Esophagus squamous epithelium (tissue), 5 donors: ENCODE measurements at places on chromosomes 16 and 17. TPM values are rescaled to one million over a fixed set of nuclear protein-coding genes. Genes with fewer than 3 reads are reported as not detected.

The ATP6V0C gene
- total RNA-seq, result 70.8 TPM

The MRM3 gene
- 15.7 TPM for total RNA-seq

The ZDHHC7 gene
- 41.2 TPM for total RNA-seq

The TM4SF5 gene
- total RNA-seq, result not detected

The HOXB1 gene
- total RNA-seq, result not detected

DNA sequence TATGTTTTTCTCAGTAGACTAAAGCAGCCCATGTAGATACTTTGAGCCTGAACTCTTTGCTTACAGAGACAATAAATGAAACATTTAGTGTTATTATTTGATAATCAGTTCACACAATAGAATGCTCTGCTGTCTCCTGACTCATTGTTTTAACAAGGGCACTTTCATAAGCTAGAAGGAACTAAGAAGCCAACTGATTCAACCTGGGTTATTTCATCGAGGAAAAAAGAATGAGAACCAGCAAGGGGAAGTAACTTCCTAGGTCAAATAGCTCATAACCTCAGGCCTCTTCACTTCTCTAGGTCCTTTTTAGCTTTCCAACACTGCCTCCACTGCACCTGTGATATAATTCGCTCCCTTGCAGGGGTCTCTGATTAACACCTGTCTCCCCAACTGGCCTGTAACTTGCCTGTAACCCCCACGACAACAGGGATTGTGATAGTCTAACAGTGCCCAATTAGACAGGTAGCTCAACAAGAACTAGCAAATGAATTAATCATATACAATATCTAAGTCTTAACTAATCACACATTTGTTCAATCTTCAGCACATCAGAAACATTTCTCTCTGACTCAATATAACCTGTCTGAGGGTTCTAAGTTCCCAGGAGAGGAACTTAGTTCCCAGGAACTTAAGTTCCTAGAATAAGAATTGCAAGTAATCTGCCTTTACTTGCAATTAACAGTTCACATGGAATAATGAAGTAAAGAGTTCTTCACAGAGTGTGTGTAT is 34.8 kb downstream of the RFFL start:
- no peak for DNase-seq
- H3K4me3 ChIP-seq, result no peak overlapping the region
- peaks cover 36% of the 10 kb centered on the region for H3K4me1 ChIP-seq
- peak overlapping the region; percentile 45 for H3K27ac ChIP-seq
- H3K27me3 ChIP-seq, result no peaks in the 10 kb centered on the region
- peaks cover 37% of the 10 kb centered on the region for H3K36me3 ChIP-seq

DNA sequence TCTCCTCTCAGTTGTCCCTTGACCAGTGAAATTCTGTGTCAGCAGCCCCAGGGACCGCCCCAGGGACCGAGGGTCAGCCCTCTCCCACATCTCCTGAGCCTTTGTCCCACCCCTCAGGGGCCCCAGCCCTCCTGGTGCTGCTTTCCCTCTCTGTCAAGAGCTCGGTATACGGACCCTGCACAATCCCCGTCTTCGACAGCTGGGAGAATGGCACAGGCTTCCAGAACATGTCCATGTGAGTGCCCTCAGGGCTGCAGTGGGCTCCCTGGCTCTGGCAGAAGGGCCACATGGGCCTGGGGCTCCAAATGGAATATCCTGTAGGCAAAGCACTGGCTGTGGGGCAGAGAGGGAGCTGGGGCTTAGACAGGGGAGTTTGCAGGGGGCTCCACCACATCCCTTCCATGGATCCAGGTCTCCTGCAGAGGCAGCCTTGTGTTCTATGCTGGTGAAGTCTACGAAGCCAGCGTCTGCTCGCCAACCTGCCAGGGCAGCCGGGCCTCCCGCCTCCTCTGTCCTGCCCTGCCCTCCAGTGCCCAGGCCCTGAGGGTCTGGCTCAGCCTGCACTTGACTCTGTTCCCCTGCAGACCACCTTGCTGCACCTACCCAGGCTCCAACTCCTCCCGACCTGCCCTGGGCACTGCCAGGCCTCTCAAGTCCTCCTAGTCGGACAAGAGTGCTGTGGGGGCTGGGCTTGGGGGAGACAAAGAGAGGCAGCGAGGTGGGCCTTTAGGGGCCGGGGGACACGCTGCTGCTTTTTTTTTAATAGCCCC is 28.0 kb downstream of the ADGRG5 start:
- no peaks in the 10 kb centered on the region for H3K36me3 ChIP-seq
- H3K27me3 ChIP-seq, result no peaks in the 10 kb centered on the region

DNA sequence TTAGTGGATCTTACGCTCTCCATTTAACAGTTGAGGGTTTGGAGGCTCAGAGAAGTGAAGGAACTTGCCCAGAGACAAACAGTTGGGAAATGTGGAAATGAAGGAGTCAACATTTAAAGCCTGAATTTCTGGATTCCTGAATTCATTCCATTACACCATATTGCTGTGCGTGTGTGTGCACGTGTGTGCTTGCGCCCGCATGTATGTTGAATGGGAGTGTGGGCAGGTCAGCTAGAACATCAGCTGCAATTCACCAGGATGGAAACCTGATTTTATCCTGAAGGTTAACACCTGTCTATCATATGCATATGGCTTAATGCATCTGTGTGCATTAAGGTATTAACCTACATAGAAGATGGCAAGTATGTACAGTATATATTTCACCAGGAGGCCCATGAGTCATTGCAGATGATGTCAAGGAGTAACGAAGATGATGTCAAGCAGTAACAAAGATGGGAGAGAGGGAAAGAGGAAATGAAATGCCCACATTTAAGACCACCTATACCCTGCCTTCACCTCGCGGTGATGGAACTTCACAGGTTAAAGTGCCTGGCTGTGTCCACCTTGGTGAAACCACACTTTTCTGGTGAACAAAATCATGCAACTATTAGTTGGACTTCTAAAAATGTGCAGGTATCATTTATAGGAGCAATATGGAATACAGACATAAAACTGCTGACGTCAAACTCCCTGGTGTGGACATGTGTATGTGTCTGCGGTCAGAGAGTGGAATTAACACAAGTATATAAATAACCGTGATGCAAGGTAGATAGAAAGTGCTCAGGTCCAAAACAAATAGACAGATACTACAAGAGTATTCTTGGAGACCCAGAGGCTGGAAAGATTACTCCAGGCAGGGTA is 832 bp upstream of the ADAP2 start:
- peaks cover 52% of the 10 kb centered on the region for H3K27me3 ChIP-seq
- H3K4me3 ChIP-seq, result no peak overlapping the region
- peaks cover 16% of the 10 kb centered on the region for H3K4me1 ChIP-seq
- DNase-seq, result no peak
- peak overlapping the region; percentile 72 for H3K27ac ChIP-seq
